ENCODE measurements at places on chromosomes 2 and 18.
A peak's percentile ranks its signal among the peaks of the same experiment; 100 is the strongest.

- no peak for DNase-seq
Measured at GRCh38 chr2:66730441-66730840, 295.5 kb downstream of the MEIS1 start.

- DNase-seq = no peak
Measured at GRCh38 chr2:181554061-181554830, 97.1 kb downstream of the ITGA4 start.

- no peak for DNase-seq
Measured at GRCh38 chr18:45551142-45551815, 64.0 kb upstream of the SLC14A2 start.

GRCh38 chr2:114940785-114941458 lies 498.5 kb downstream of the DPP10 start:
- no peak for DNase-seq

- no peak for DNase-seq
Measured at GRCh38 chr18:2448565-2449151, 122.6 kb downstream of the METTL4 start.

DNA sequence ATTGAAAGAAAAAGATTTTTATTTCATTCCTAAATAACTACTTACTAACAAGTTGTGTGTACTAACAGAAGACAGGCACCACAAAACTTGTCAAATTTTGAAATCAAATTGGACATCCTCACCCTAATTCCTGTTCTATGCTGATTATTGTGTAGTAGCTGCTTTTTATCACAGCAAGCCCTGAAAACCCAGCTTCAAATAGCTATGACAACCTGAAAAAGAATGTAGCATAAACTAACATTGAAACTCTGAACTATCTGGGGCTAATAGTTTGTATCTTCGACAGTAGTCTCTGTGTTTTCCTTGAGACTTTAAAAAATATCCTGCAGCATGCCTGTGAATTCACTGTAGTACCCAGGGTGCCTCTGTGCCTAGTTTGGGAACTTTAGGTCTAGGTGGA lies 122.6 kb downstream of the WDPCP start:
- no peak for DNase-seq

- no peak for DNase-seq
Measured at GRCh38 chr2:226440127-226440918, 359.3 kb downstream of the IRS1 start.

GRCh38 chr2:238105506-238106338 lies 5.6 kb downstream of the ESPNL start:
- DNase-seq = no peak

DNA sequence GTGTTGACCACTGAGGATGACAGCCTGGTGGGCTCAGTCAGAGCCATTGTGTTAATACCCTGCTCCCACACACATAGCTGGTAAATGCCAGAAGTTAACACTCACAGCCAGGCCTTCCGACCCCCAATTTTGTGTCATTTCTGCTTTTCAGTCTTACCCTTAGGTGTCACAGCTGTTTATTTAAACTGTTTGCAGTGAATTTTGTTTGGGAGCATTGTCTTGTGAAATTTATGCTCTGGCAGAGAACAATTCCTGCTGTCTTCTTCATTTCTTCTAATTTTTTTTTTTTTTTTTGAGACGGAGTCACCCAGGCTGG lies 8.2 kb downstream of the LPIN1 start:
- no peak for DNase-seq

- DNase-seq = no peak
Measured at GRCh38 chr2:108958002-108958401, 31.0 kb downstream of the EDAR start.

GRCh38 chr18:50839996-50840395 lies 20.2 kb upstream of the MRO start:
- DNase-seq = no peak

DNA sequence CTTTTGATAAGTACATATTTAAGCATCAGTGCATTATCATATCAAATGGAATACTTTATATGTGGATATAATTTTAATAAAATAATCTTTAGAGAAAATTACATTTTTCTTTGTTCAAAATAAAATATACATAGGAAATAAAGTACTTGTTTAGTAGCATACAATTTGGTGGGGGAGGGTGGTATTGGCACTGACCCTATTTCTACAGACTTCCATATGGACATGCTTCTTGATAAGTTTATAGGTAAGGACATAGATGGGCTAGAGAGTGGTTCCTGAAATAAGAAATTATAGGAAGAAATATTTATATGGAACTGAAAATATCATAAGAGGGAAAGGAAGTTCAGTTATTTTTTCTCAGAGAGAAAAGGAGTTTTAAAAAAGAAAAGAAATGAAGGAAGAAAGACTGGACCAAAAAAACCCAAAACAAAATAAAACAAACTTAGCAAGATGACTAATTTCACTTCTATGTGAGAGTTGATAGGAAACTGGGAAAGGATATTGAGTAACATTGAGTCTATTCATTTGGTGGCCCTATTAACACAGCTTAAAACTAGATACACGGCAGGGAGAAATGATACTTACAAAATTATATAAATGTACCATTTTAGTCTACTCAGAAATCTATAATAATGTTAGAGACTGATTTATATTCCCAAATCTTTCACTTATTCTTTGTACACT lies 505.9 kb downstream of the ERBB4 start:
- no peak for DNase-seq

DNA sequence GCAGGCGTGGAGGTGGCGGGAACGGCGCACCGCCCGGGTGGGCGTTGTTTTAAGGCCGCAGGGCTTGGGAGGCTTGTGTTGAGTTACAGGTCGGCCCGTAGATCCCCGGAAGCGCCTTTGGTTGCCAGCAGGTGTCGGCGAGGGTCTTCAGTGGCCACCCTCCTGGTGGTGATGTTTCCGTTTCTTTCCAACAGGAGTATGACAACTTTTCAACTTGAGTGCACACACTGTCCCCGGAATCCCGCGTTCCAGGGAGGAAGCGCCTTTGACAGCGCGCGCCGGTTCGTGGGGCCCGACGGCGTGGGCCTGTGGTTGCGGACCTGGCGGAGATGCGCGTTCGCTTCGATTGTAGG lies 1.0 kb upstream of the HDAC4 start:
- DNase-seq = no peak

DNA sequence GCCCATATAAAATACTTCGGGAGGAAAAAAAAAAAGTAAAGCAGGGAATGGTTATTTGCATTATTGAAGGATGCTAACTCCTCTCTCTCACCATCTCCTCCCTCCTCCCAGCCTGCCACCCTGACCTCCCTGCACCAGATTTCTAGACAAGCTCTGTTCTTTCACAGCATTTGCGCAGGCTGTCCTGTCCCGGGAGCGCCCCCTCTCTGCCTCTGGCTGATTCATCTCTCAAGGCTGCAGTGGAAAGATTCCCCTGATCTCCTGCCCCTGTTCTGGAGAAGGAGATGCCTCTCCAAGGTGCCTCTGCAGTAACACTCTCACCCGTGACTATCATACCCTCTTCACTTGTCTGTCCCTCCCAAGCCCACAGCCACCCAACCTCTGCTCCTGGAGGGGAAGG lies 38.5 kb downstream of the COL4A4 start:
- DNase-seq = no peak

- no peak for DNase-seq
Measured at GRCh38 chr2:112604952-112605351, 20.5 kb downstream of the CHCHD5 start.

DNA sequence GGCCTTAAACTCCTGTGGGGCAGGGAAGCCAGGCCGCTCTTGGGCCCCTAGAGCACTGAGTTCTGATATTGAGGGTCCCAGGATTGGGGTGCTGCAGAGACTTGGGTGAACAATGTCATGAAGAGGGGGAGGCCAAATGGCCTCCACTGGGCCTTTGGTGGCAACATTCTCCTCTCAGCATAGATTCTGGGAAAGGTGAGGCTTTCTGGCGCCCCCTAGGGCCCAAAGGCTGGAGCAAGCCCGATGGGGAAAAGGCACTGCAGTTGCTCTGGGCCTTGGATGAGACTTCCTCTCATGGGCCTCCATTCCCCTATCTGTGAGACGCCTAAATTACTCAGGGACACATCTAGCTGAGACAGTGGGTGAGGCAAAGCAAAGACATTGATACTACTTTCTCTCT lies 84.8 kb downstream of the ACAA2 start:
- peak; percentile 21 for DNase-seq

DNA sequence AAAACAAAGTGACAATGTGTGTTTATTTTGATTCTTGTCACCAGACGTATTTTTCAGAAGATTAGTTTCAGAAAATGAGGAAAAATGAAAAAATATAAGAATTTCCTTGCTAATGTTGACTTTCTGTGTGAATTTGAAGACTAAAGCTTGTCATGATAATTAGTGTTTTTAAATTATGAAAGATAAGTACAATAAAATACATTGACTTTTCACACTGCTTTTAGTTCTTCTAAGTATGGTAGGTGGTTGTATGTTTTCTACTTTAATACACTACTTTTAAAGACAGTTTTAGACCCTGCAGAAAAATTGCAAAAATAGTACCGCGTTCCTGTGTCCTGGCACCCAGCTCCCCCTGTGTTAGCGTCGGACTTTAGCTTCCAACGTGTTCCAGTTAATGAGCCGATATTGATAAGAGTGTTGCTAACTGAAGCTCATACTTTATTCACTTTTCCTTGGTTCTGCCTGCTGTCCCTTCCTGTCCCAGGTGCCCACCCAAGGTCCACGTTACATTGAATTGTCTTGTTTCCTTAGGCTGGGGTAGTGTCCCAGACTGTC lies 695 bp downstream of the RBFA start:
- DNase-seq = no peak

DNA sequence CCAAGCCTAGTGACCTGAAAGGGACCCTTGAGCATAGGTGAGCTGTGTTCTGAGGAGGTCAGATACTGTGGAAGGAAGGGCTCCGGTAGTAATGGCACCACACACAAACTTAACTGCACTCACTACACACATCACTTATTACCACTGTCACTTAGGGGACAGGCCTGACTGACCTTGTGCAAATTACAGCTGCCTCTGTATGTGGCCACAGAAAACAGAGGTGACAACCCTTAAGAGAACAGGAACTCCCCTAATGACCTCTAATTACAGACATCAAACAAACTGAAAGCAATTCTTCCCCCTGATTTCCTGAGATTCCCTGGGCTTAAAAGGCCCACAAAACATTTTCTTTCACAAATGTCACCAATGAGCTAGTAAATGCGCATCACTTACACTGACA lies 360.6 kb downstream of the RND3 start:
- no peak for DNase-seq

DNA sequence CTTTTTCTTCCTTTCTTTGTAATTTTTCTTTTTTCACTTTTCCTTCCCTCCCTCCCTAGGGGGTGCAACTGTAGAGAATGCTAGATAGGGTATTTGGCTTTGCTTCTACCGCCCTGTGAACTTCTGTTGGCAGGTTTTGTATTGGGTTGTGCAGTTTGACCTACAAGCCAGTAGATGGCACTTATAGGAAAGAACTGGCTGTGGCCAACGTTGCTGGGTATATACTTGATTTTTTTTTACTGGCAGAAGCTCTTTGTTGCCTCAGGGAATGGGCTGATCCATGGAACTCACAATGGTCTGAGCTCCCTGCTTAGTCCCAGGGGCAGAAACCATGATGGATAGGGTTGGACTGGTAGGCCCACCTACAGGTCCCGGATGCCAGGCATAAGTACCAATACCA lies 1019.5 kb upstream of the LRRTM1 start:
- DNase-seq = no peak

DNA sequence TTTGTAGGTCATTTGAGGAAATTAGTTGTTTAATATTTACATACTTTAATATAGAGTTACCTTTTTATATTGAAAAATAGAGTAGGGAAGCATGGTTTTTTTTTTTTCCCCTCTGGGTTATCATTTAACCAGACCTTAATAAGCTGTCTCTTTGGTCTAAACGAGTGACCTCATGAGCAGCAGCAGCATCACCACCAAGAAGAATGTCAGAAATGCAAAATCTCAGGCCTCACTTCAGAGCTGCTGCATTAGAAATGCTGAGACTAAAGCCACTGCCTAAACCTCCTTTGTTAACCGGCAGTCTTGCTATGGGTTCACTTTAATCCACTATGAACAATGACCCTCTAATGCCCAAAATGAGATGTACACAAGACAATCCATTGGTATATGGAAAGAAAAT lies 733.7 kb upstream of the FAM98A start:
- DNase-seq = no peak

DNA sequence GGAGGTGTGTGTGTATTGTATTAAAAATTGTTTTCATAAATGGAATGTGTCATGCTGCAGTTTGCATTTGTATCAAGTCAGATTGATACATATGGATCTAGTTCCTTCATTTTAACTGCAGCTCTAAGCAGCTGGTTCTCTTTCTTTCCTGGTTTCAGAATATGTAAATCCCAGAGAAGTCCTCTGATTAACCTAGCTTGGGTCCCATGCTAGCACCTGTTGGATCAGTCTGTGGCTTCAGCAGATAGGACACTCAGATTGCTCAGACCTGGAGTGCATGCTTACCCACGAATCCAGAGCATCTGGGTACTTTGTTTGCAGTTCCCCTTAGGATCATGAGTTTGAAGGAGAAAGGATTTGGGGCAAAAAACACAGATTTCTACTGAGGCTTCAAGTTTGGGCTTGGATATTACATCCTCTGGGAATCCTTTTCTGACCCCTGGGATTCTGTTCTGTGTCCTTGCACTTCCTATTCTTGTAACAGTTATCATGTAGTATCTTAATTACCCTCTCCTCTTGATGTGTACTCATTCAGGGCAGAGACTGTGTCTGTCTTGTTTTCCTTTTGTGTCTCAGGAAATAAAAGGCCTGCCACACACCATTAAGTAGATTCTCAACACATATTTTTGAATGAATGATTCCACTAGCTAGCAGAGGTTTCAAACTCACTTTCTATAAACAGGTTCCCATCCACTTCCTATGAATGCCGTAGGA lies 142.1 kb downstream of the PHLPP1 start:
- DNase-seq = no peak

DNA sequence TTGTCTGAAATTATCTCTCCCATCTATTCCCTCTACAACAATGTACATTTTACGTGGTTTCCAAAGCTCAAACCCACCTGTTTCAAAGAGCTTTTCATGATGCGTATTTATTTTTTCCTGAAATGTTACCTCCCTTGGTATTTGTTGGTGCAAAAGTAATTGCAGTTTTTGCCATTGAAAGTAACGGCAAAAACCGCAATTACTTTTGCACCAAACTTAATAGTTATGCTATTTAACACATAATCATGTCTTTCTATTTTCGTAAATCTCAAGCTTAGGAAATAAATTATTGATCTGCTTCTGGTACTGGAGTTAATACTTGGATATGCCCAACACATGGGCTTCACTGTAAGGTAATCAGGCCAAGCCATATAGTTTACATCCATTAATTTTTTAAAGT lies 85.2 kb downstream of the SUCLG1 start:
- DNase-seq = no peak

- no peak for DNase-seq
Measured at GRCh38 chr2:215530191-215530968, 94.5 kb upstream of the FN1 start.

DNA sequence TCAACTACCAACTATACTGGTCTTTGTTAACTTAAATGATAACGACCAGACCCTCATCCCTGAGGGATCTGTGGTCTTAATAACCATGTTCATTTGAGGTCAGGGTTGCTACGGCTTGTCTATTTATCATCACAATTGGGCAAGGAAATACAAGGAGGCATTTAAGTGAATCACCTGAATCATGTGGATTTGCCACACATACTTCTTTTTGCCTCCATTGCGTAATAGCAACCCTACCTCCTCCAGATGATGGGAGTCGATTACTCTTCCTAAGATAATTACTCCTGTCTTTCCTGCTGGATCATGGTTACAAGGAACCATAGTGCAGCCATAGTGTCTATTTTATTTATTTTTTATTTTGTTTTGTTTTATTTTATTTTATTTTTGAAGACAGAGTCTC lies 42.2 kb downstream of the TAF4B start:
- no peak for DNase-seq

- peak; percentile 1 for DNase-seq
Measured at GRCh38 chr18:32271672-32272208, 81.9 kb downstream of the MEP1B start.

- DNase-seq = no peak
Measured at GRCh38 chr2:156421851-156422250, 14.3 kb upstream of the GPD2 start.

Measured in stimulated activated CD8-positive, alpha-beta memory T cell treated with anti-CD3 and anti-CD28 coated beads, Interleukin-15, amount 100 ng/mL, for 48 hours (primary cell).